ENCODE measurements at places on chromosomes 4 and X.

DNA sequence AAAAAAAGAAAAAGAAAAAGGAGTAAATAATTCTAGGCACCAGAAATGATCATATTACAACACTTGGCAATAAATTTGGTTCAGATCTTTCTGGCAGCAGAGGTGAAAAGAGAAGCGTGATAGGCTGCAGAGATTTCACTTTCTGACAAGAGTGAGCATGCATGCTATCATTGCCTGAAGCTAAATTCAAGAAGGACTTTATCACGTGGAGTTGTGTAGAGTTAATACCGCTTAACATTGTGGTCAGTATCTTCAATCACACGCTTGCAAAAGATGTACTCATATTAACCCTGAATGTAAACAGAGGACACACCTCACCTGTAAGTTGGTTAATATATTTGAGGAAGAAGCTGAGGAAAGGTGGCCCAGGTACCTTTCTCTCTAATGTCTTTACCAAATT lies 31.4 kb upstream of the RBPJ start:
- DNase-seq: no peak

DNA sequence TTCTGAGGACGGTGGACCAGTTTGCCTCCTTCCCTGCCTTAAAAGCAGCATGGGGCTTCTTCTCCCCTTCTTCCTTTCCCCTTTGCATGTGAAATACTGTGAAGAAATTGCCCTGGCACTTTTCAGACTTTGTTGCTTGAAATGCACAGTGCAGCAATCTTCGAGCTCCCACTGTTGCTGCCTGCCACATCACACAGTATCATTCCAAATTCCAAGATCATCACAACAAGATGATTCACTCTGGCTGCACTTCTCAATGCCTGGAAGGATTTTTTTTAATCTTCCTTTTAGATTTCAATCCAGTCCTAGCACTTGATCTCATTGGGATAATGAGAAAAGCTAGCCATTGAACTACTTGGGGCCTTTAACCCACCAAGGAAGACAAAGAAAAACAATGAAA lies 255.3 kb downstream of the RAPGEF2 start:
- no peak for DNase-seq

DNA sequence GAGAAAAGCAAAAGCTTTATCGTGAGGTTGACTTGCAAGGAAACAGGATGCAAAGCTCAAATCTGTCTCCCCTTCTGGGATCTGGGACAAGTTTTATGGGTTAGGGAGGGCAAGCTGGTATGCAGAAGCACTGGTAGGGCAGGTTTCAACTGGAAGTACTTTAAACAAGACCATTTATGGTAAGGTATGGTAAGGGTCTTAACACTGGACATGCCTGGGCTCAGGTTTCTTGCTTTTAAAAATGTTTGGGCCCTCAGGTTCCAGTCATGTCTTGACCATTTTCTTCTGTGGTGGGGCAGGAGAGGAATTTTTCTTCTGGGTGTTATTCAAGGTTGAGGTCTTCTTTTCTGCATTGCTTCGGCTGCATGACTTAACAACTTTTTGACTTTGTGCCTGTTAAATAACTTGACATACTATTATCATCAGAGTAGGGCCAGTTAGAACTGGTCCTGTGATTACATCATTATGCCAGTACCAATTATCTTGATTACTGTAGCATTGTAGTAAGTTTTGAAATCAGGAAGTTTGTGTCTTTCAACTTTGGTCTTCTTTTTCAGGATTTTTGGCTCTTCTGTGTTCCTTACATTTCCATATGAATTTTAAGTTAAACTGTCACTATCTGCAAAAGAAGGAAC lies 33.7 kb downstream of the CD38 start:
- no peak for DNase-seq

DNA sequence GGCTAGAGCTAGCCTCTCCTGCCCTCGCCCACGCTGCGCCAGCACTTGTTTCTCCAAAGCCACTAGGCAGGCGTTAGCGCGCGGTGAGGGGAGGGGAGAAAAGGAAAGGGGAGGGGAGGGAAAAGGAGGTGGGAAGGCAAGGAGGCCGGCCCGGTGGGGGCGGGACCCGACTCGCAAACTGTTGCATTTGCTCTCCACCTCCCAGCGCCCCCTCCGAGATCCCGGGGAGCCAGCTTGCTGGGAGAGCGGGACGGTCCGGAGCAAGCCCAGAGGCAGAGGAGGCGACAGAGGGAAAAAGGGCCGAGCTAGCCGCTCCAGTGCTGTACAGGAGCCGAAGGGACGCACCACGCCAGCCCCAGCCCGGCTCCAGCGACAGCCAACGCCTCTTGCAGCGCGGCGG lies at the start of gene AR:
Gene AR, plus strand, starts transcription at position 204 of the 400 bp plus-strand sequence. CDS start 1,126 bp downstream, outside the sequence.
- no peak for DNase-seq

GRCh38 chr4:25361253-25361652 lies 15.8 kb upstream of the ANAPC4 start:
- no peak for DNase-seq

DNA sequence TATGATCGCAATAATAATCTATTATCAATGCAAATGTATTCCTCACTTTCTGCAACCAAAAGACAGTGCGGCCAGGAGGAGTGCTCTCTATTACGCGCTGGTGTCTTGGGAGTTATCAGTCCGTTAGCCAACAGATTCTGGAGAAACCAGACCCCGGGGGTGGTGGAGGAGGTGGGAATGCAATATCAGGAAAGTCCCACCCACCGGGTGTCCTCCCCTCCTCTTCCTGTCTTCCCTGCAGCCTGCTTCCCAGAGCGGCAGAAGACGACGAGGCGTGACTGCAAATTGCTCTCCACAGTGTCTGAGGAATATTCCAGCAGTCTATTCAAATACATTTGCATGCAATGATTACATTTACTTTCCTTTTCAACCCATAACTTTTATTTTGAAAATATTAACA lies 17.9 kb upstream of the TLR3 start:
- no peak for DNase-seq

- DNase-seq: no peak
Measured at GRCh38 chr4:41796545-41797210, 48.2 kb upstream of the PHOX2B start.

DNA sequence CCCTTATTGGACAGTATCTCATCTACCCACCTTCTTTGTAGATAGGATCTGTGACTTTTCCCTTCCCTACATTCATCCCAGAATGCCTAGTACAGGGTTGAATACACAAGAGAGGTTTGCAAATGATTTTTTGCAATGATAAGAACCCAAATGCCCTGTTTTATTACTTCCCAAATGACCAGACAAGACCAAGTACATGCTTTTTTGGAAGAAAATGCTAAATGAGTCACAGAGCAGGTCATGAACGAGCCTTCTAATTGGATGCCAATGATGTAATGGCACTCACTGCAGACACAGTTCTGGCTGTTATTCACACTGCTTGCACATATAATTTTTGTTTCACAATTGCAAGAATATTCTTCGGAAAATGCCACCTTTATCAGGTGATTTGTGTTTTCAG lies 17.8 kb upstream of the GABRQ start:
- no peak for DNase-seq

DNA sequence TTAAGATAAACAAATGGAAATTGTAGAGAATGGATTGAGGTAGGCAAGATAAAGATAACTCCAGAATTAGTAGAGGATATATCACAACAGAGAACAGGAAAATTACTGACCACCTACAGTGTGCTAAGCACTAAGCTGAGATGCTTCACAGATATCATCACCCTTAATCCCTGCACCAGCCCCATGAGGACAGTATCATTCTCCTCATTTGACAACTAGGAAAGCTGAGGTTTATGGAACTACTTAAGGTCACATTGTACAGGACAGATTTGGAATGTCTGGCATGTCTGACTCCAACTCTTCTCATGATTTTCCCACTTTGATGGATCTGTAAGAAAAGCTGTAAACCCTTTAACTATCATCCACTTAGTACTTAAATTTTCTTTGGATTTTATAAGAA lies 95.5 kb downstream of the CASK start:
- DNase-seq: no peak

DNA sequence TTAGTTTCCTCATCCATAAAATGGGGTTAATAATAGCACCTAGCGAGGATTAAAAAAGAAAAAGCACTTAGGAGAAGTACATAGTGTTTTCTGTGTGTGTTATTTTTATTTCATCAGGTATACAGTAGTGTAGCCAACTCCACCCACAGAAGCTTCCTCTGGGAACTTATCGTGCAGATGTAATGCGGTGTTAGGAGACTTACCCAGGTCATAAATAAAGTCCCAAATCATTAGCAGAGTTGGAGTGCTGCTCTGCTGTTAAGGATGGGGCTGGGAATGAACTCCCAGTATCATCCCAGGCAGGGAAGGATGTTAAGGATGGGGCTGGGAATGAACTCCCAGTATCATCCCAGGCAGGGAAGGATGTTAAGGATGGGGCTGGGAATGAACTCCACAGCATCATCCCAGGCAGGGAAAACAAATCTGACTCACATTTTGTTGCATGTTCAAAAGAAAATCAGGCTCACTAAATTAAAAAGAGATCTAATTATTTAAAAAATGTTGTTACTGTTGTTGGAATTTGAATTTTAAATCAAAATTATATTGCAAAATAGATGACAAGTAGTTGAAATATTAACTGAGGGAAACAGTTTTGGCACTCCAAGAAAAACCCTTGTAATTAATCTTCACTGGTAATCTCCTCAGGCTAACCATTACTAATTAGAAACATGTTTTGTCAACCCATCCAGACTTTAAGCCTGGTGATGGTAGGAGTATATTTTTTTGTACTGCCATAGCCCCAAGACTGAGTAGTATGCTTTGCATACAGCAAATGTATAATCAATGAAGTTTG lies 10.2 kb upstream of the SFRP2 start:
- DNase-seq: no peak

DNA sequence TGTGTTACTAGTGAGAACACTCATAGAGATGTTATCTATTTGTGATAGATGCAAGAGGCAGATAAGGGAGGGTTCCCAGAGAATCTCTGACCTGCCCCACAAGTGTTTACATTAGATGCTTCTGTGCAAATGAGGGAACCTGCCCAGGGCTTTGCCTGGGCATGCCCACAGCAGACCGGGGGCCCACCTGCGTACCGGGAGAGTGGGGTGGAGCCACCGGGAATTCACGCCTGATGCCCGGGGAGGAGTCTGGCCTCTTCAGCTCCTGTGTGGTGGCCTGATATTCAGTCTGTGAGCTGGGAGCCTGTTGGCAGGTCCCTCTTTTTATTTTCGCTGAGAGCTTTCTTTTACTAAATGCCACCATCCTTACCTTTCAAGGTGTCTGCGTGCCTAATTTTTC lies 155.7 kb downstream of the SNCA start:
- DNase-seq: no peak

DNA sequence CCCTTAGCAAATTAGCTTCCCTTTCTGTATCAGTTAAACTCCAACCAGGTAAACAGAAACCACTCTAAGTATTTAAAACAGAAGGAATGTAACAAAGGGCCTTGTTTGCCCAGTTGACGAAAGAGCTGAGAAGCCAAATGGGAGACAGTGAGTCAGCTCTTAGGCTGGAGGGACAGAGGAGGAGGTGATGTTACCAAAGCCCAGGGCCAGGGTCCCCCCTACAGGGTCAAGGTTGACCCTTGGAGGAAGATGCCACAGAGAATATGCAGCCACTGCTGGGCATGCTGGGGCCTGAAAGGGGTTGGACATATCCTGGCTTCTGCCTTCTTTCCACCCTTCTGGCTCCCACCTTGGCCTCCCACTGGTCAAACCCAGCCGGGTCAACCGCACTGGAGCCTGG lies 38.3 kb upstream of the LGI2 start:
- no peak for DNase-seq

DNA sequence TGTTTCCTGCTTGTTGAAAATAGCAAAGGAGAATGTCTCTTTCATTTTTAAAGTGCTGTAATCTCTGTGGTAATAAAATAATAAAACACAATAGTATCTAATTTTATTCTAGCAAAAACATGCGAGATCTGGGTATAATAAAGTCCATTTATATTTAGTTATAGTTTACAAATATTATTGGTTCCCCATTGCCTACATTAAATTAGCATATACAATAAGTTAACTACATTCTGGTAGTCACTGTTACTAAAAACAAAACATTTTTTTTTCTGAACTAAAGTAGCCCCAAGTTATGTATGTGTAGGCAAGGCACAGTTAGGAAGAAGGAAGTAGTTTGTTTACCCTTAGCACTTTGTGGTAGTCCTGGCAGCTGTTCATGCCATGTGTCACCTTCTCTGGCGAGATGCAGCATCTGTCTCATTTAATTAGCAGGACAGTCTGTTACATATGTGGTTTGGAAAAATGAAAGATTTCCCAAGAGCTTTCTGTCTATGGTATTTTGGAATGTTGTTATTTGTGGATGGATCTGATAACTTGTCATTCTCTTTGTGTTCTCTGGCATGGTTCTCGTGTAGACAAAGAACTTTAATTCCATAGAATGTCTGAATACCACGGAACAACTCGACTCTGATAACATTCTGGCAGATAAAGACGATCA lies 231.3 kb upstream of the PITX2 start:
- DNase-seq: no peak

GRCh38 chrX:38870361-38870895 lies 69.2 kb downstream of the MID1IP1 start:
- no peak for DNase-seq

GRCh38 chrX:19865567-19866363 lies 21.6 kb downstream of the SH3KBP1 start:
- DNase-seq: no peak

DNA sequence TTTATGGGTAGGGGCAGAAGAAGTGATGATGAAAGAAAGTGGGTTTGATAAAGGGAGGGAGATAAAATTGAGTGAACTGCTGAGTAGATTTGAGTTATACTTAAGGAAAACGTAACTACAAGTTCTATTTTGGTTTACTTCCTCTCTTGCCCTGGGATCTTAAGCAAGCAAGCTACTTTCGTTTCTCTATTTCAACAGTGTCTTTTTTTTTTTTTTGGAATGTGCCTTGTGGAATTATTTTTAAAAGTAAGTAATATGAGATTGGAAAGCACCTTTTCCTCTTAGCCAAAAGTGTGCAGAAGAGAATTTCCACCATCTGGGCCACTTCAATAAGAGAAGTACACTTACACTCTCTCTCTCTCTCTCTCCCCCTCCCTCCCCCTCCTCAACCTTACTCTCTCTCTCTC lies 16.0 kb upstream of the C4orf36 start:
- no peak for DNase-seq

Data from stimulated activated CD4-positive, alpha-beta T cell treated with anti-CD3 and anti-CD28 coated beads, Interleukin-2, amount 100 ng/mL, for 24 hours (primary cell).